ENCODE measurements at places on chromosomes 2 and 18.

DNA sequence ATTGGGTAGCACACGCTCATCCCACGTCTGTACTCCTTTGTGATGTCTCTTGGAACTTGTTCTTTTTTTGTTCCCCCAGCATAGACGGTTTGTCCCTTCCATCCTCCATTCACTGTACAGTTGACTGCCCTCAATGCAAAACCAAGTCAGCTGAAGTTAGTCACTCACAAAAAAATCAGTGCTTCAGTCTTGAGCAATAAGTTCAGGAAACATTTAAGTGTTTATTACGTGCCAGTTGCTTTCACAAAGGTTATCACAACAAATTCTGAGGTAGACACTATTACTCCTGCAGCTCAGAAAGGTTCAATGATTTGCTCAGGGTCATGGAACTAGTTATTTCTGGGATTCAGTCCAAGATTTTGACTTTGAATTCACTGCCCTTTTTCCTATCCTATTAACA lies 102.2 kb downstream of the PDE1A start:
- DNase-seq: no peak

DNA sequence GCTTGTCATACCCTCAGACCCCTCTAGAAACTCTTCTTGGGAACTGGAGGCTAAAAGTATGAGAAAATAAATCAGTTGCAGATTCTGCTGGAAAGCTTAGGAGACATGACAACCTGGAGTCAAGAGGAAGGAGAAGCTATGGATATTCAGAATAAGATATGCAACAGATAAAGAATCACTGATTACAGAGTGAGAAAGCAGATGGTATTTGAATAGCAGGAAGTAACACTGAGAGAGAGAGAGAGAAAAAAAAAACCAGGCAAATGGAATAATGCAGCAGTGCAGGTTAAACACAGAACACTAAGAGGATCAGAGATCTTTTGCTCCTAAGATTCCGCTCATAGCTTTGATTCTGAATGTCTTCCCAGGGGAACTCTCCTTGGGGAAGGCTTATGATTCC lies 1284.1 kb upstream of the NXPH2 start:
- no peak for DNase-seq

- peak; percentile 28 for DNase-seq
Observed at GRCh38 chr2:215573496-215573895, 137.6 kb upstream of the FN1 start.

DNA sequence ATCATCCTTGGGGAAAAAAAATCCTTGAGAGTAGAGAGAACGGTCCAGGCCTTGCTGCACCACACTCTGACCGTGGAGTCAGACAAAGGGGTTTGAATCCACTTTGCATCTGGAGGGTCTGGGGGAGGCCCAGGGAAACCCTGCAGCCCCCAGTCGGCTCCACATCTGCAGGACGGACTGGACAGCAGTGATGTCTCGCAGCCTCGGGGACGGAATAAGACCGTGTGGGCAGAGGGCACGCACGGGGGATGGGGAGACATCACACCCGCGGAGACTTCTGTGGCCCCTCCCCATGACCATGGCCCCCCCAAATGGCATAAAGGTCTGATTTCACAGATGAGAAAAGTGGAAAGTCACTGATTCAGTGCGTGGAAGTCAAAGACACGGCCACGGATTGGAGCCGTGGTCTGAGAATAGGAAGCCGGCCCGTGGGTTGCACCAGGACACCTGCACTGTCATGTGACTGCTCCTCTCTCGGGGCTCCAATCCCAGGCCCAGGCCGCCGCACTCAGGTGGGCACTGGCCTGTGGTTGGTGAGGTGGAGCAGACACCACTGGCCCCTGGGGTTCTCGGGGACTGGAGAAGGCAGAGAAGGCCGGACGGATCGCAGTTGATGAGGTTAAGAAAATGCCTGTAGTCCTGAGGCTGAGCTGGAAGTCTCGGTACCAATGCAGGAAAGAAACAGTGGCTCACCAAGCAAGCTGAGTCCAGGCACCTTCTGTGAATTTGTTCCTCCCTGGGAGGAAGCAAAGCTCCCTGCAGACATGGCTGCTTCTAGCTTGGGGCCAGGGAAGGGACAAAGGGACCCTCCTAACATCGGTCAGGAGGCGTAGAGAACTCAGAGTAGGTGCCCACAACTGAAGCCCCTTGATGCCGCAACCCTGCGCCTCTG lies 61.8 kb downstream of the RTP5 start:
- DNase-seq: no peak

DNA sequence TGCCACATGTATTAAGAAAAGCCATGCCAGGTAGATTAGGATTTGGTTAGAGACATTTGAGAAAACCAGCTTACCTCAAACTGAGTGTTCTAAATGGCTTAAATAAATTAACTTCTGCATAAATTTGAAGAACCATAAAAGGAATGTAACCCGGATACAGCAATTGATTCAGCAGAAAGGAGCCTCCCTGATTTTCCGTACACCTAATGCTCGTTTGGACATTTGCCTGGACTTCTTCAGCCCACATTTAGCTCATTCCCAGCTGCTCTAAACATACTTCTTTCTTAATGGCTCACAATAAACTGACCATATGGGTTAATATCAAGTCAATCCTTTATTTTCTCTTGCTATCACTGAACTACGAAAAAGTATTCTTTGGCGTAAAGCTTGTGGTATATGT lies 392.4 kb downstream of the ZNF516 start:
- DNase-seq: no peak

DNA sequence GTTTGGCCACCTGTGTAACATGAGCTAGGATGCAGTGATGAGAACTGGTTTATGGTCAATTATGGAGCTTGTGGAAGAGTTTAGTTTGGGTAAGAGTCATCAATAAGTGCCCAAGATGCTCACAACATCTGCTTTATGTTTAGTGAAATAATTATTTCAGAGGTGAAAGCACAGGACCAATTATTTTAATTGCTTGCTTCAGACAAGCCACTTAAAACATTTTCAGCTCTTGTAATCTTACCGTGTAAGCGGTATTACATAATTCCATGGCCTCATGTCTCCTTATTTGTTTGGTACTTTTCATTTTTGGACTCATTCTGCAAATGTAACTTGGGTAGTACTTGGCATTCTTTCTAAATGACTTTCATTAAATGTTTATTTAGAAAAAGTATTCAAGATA lies 5.4 kb downstream of the B3GNT2 start:
- no peak for DNase-seq

GRCh38 chr2:69428981-69429380 lies 8.3 kb downstream of the NFU1 start:
- peak; percentile 15 for DNase-seq

DNA sequence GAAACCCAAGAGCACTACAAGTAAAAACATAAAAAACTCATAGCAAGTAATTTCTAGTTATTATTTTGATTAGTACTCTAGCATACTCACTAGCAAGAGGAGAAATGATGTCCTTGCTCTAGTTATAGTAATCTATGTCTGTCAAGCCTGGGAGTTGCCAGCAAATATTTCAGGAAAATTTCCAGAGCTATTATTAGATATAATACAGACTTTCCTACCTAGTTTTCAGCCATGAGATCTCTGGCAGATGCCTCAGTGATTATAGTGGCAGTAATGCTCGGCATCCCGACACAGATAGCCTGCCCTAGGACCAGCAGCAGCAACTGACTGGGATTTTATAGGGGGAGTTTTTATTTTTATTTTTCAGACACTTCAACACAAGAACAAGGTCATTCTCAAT lies 224.4 kb downstream of the ZNF385B start:
- DNase-seq: no peak

DNA sequence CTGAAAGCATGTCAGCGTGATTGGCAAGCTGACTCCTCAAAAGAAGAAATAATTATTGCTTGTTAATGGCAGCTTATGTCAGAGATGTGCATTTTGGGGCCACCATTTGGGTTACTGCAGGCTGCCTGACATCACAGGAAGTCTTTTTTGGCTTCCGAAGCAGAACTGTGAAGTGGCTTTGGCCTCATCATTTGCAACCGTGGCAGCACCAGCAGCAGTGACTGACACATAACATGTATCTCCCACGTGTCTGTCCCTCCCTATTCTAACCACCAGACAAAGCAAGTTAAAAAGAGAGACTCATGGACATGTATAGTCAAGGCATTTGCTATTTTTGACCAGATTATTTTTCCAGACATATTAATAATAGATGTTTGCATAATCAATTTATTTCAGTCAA lies 488.7 kb upstream of the ACVR2A start:
- no peak for DNase-seq

DNA sequence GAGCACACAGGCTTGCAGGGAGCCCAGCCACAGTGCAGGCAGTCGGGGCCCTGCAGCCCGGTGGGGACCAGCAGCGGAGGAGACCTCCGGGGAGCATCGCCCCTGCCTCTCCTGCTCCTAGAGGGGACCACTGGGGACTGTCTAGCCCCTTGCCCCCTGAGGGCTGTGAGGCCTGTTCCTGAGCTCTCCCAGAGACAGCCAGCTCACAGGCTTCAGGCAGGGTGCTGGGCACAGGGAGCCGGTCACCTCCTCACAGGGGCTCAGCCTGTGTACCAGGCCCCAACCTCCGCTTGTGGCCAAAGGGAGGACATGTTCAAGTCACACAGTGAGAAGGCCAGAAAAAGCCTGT lies 3.5 kb upstream of the NMUR1 start:
- no peak for DNase-seq

DNA sequence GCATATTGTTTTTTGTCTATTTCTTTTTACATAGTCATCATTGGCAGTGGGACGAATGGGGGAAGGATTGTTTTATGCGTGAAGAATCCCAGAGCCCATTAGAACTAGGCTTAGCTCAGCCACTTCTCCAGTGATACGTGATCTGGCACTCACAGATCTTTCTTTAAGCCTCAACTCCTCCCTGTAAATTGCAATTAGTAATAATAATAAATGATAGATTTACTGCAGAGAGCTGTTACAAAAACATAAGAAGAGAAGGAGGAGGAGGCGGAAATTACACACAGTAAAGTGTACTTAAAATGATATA lies 629.3 kb downstream of the NRXN1 start:
- DNase-seq: no peak

DNA sequence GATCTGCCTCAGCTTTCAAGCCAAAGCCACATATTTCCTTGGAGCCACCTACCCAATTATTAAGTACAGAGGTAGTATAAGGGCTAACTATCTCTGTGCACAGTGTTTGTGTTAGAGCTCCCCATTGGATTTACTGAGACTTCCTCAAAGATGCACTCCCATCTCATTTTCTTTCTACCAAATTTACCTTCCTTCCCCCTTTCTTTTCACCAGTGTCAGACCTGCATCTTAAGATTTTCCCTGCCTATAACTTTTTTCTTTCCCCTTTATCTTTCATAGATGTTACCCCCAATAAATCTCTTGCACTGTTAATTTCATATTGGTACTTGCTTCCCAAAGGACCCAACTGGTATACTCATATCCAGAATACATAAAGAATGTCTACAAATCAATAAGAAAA lies 5.9 kb upstream of the REL start:
- no peak for DNase-seq

- peak; percentile 54 for DNase-seq
Observed at GRCh38 chr2:38178556-38179419, 102.8 kb upstream of the CYP1B1 start.

DNA sequence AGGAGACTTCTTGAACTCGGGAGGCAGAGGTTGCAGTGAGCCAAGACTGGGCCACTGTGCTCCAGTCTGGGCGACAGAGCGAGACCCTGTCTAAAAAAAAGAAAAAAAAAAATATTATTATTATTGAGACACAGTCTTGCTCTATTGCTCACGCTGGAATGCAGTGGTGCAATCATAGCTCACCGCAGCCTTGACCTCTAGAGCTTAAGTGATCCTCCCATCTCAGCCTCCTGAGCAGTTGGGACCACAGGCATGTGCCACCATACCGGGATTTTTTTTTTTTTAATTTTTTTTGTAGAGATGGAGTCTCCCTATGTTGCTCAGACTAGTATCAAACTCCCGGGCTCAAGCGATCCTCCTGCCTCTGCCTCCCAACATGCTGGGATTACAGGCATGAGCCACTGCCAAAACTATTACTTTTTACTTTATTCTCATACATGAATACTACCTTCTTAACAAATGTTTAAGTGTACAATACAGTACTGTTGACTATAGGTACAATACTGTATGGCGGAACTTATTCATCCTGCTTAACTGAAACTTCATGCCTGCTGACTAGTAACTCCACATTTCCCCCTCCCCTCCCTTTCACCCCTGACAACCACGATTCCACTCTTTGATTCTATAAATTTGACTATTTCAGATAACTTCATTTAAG lies 15.5 kb downstream of the FBXO11 start:
- DNase-seq: no peak

- DNase-seq: no peak
Observed at GRCh38 chr18:47531717-47532116, 280.3 kb upstream of the SKOR2 start.

- no peak for DNase-seq
Observed at GRCh38 chr2:20222014-20222768, 2.7 kb downstream of the SDC1 start.

GRCh38 chr2:187475499-187476248 lies 27.6 kb upstream of the CALCRL start:
- no peak for DNase-seq

DNA sequence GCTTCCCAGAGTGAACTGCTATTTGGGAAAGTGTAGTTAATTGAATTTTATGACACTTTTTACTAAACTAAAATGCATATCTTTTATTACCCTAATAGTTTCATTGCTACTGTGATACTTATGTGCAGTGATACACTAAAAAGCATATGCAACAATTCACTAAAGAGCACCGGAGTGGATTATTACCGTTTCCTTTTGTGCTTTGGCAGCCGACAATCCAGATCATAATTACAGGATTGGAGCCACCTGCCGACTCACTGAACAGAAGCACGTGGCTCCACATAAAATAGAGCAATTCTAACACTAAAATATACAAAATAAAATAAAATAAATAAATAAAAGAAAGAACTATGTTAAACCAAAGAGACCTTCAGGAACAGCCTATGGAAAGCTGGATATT lies 583.4 kb downstream of the NRXN1 start:
- DNase-seq: no peak

GRCh38 chr18:370751-371608 lies 103.1 kb upstream of the THOC1 start:
- DNase-seq: no peak

DNA sequence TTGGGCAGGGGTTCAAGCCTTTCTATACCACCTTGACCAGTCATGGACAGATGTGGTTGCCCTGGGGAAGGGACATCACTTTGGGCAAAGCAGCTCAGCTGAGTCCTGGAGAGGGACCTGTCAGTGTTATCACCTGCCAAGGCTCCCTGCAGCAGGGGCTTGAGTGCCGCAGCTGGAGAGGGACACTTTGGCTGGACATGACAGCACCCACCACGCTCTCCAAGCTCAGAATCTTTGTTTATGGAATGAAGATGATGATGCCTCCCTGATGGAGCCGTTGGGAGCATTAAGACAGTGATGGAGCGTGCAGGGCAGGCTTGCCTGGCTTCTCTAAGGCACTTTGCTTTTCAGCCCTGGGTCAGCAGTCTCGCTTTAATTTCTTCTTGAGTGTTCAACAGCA lies 4.3 kb upstream of the TFCP2L1 start:
- no peak for DNase-seq

- DNase-seq: no peak
Observed at GRCh38 chr2:231535961-231536360, 5.7 kb upstream of the NMUR1 start.
